ENCODE measurements at places on chromosomes 12 and 14. TPM values are rescaled to one million over a fixed set of nuclear protein-coding genes. Genes with fewer than 3 reads are reported as not detected.

C1S gene
- 22.0 TPM for total RNA-seq

SIX6 gene
- total RNA-seq = not detected

PROX2 gene
- total RNA-seq = not detected

TMEM233 gene
- total RNA-seq = not detected

KRT6B gene
- total RNA-seq = 0.34 TPM

PRB2 gene
- not detected for total RNA-seq

GNB3 gene
- total RNA-seq = 0.31 TPM

PIWIL1 gene
- not detected for total RNA-seq

KCNJ8 gene
- total RNA-seq = not detected
